ENCODE measurements at places on chromosomes 2 and 18. TPM values are rescaled to one million over a fixed set of nuclear protein-coding genes. Genes with fewer than 3 reads are reported as not detected.

CREB1 gene
- 36.1 TPM for total RNA-seq

DNA sequence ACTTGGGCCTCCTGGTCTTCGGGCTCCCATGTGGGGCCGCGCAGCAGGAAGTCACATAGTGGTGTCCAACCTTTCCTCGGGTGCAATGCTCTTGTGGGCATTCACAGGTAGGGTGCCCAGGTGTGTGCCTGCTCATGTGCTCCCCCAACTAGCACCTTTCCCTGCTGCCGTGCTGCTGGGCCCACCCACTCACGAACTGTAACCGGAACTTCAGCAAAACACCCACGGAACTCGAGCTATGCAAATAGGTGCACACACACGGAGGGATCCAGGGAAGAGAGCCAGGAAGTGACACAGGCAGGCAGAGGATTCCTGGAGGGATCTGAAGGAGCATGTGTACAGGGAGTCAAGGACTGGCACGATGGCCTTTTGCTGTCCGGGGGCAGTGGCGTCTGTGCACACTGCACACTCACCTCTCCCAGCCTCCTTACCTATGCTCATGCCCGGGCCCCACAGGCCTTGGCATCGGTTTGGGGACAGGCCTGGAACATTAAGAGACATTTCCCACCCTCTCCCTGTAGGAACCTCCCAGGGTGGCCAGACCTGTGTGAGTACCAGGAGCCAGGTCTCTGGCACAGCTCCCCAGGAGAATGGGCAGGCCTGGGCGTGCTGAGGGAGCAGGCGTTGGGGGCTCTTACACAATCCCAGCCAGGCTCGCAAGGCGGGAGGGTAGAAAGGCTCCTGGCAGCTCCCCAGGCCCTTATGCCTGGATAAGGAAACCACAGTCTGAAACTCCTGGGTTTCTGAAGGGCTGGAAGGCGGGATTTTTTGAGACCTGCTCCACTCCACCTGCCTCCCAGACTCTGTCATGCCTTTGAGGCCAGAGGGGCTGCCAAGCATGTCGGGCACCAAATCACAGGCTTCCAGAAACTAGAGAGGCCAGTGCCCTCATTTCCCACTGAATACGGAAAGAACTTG is 6.6 kb upstream of the PTMA start:
- DNase-seq: no peak
- peaks cover 12% of the 10 kb centered on the region for H3K4me1 ChIP-seq
- H3K27me3 ChIP-seq: no peaks in the 10 kb centered on the region
- no peaks in the 10 kb centered on the region for H3K36me3 ChIP-seq
- H3K27ac ChIP-seq: no peak overlapping the region
- no peak overlapping the region for H3K4me3 ChIP-seq

CXCR1 gene
- not detected for total RNA-seq

LDAH gene
- total RNA-seq: 14.6 TPM

ATRAID gene
- 92.8 TPM for total RNA-seq

DNA sequence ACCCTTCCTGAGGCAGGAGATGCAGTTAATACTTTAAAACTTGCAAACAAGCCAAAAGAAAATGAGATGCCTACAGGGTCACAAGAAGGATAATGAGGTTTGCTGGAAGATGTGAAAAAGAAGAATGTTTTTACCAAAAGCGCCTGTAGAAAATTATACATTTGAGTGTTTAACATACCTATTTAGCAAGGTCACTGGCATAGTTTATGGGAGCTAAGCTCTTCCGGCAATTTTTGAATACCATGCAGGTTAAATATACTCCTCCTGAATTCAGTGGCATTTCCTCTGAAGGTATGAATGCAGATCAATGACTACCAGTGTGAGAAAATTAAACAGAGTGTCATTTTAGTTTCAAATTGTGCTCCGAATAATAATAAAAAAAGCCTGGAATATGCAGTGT is 21.2 kb upstream of the MAP3K20 start:
- no peak overlapping the region for H3K4me3 ChIP-seq
- H3K27ac ChIP-seq: 0 out of 2 replicates have a peak overlapping the region, but pooled peaks have one; percentile 12
- H3K36me3 ChIP-seq: no peaks in the 10 kb centered on the region
- H3K4me1 ChIP-seq: peaks cover 47% of the 10 kb centered on the region
- no peak for DNase-seq

SCLY gene
- total RNA-seq: 33.9 TPM

DNA sequence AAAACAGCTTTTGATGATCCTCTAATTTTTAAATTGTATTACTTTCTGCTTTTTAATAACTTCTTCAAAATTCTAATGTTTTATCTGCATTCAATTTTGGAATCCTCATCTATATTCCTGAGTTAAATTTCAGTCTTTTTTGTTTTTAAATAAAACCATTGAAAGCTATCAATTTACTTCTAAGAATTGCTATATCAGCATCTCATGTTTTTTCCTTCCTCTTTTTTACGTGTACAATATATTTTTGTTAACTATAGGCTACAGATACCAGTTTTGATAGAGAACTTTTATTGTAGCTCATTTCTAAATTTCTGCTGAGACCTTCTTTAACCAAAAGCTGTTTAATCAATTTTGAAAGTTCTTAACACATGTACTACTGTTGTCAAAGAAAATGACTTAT is 84.5 kb downstream of the SS18 start:
- H3K27ac ChIP-seq: no peak overlapping the region
- no peak overlapping the region for H3K4me3 ChIP-seq
- H3K27me3 ChIP-seq: no peaks in the 10 kb centered on the region

GRHL1 gene
- 10.6 TPM for total RNA-seq

GRCh38 chr18:58336605-58337004 is 292.3 kb downstream of the ALPK2 start:
- no peaks in the 10 kb centered on the region for H3K27me3 ChIP-seq
- H3K27ac ChIP-seq: no peak overlapping the region
- peaks cover 54% of the 10 kb centered on the region for H3K36me3 ChIP-seq
- H3K4me1 ChIP-seq: no peaks in the 10 kb centered on the region
- no peak for DNase-seq
- H3K4me3 ChIP-seq: no peak overlapping the region

GRCh38 chr2:102636283-102636907 is 17.0 kb downstream of the SLC9A2 start:
- no peak for DNase-seq
- H3K27ac ChIP-seq: no peak overlapping the region
- H3K4me3 ChIP-seq: no peak overlapping the region
- no peaks in the 10 kb centered on the region for H3K27me3 ChIP-seq

CD8B gene
- total RNA-seq: not detected

DNA sequence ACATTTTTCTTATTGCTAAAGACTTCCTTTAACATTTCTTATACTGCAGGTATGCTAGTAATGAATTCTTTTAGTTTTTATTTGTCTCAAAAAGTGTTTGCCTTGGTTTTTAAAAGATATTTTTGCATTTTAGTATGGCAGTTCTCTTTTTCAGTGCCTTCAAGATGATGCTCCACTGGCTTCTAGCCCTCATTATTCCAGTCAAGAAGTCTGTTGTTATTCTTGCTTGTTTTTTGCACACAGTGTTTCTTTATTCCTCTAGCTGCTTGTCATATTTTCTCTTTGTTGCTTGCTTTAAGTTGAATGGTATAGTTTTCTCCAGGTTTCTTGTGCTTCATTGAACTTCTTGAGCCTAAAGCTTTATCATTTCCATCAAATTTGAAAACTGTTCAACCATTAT is 158.0 kb upstream of the SPHKAP start:
- no peak overlapping the region for H3K27ac ChIP-seq
- no peak for DNase-seq
- H3K36me3 ChIP-seq: no peaks in the 10 kb centered on the region
- H3K4me3 ChIP-seq: no peak overlapping the region
- no peaks in the 10 kb centered on the region for H3K27me3 ChIP-seq

DNA sequence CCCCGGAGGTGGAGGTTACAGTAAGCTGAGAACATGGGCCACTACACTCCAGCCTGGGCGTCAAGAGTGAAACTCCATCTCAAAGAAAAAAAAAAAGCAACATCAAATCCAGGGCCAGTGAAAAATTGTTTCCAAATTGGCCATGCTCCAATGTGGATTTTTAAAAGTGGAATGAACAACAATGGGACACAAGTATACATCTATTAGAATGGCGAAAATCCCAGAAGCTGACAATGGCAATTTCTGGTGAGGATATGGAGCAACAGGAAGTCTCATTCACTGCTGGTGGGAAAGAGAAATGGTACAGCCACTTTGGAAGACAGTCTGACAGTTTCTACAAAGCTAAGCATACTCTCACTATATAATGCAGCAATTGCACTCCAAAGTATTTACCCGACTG is 161.4 kb downstream of the UXS1 start:
- no peaks in the 10 kb centered on the region for H3K36me3 ChIP-seq
- no peaks in the 10 kb centered on the region for H3K27me3 ChIP-seq
- DNase-seq: no peak
- H3K4me1 ChIP-seq: no peaks in the 10 kb centered on the region
- no peak overlapping the region for H3K4me3 ChIP-seq

All from PC-9 (cell line).